Neural progenitor cell (in vitro differentiated cells): ENCODE measurements at places on chromosomes 11 and 22. TPM values are rescaled to one million over a fixed set of nuclear protein-coding genes. Genes with fewer than 3 reads are reported as not detected.

Gene NXPE4
- not detected in 2 replicates for total RNA-seq

Gene TRIM5
- 24.5 and 26.7 TPM in 2 replicates for total RNA-seq

Gene CHKA
- total RNA-seq: 33.9 and 36.8 TPM in 2 replicates

- H3K36me3 ChIP-seq: no peaks in the 10 kb centered on the region
- no peak overlapping the region for H3K4me3 ChIP-seq
- no peaks in the 10 kb centered on the region for H3K27me3 ChIP-seq
- DNase-seq: no peak
- peaks cover 7% of the 10 kb centered on the region for H3K4me1 ChIP-seq
- no peak overlapping the region for H3K27ac ChIP-seq
Measured at GRCh38 chr11:85279267-85279666, 347.9 kb downstream of the DLG2 start.

GRCh38 chr11:128615076-128615475 lies 27.7 kb upstream of the ETS1 start:
- H3K27ac ChIP-seq: no peak overlapping the region
- H3K36me3 ChIP-seq: no peaks in the 10 kb centered on the region
- no peak overlapping the region for H3K4me3 ChIP-seq
- DNase-seq: no peak
- peaks cover 9% of the 10 kb centered on the region for H3K4me1 ChIP-seq

DNA sequence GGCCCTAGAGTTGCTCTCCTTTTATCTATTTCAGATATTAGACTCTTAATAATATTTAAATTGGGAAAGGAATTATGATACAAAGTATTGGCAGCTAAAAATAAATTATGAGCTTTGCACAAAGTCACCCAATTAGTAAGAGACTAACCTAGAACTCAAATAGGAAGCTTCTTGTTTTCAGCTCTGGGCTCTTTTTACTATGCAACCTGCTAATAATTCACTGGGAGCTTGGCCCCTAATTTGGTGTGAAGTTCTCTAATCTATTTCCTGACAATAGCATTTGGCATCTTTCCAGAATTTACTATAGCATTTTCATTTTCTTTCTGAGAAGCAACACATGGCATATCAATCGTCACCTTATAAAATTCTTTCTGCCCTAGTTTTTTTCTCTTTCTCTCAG lies 727.7 kb upstream of the ANO5 start:
- no peaks in the 10 kb centered on the region for H3K36me3 ChIP-seq
- no peak overlapping the region for H3K4me3 ChIP-seq
- H3K27me3 ChIP-seq: no peaks in the 10 kb centered on the region
- no peak for DNase-seq

DNA sequence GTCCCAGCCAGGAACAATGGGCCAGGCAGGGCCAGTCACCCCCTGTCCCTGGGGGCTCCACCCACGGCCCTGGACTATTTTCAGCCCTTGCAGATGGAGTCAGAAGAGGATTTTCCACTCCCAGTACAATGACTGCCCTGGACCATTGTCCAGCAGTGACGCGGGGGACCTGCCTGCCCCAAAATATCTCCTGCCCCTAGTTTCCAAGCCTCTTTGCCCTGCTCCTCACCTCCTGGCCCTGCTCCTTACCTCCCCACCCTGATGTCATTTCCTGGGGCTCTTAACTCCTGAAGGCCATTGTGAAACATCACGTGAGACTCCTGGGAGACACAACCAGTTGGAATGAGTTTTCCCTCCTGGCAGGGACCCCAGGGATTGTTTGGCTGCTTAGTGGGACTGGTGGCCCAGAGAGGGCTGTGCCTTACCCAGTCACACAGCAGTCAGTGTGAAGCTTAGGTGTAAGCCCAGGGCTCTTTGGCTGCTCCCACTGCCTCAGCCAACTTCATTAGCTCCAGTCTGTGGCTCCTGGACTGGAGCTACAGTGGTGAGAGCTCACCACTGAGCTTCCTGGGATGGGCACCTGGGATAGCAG lies 22.2 kb downstream of the P2RY2 start:
- H3K36me3 ChIP-seq: no peaks in the 10 kb centered on the region
- H3K27me3 ChIP-seq: no peaks in the 10 kb centered on the region
- no peak overlapping the region for H3K27ac ChIP-seq
- H3K4me1 ChIP-seq: no peaks in the 10 kb centered on the region
- no peak overlapping the region for H3K4me3 ChIP-seq

DNA sequence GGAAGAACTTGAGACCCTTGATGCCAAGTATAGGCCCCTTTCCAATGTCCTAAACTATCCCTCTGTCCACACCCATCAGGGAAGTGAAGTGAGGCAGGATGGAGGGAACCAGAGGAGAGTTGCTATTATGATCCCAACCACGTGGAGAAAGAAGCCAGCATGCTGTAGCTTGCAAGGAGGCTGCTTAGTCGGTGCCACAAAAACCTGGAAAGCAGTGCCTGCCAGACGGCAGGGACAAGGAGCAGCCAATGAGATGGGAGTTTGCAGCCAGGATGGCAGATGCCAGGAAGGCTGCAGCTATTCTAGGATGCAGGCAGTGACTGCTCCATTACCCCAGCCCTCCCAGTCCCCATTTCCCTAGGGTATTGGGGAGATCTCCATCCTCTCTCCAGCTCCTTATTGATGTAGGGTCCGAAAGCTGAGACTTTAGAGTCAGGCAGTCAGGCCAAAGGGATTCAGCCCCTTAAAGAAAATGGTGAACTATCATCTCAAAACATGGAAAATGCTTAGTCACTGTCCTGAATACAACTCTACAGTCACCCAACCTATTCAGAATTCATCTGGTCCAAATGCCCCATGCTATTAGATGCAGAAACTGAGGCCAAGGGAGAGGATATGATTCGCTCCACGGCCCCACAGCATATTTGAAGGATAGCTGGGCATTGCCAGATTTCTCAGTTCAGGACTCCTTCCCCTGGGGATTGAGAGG lies 18.4 kb upstream of the LRRC55 start:
- H3K27ac ChIP-seq: no peak overlapping the region
- H3K27me3 ChIP-seq: no peaks in the 10 kb centered on the region
- no peak overlapping the region for H3K4me3 ChIP-seq
- H3K4me1 ChIP-seq: peaks cover 15% of the 10 kb centered on the region
